Epithelial cell of proximal tubule (primary cell): ENCODE measurements at places on chromosomes 1 and 21. TPM values are rescaled to one million over a fixed set of nuclear protein-coding genes. Genes with fewer than 3 reads are reported as not detected.

MIXL1 gene
- 0.51 TPM in 1 of 2 replicates, not detected in the other for total RNA-seq

- DNase-seq: no peak
Measured at GRCh38 chr1:62832276-62832675, 48.3 kb downstream of the ATG4C start.

DNA sequence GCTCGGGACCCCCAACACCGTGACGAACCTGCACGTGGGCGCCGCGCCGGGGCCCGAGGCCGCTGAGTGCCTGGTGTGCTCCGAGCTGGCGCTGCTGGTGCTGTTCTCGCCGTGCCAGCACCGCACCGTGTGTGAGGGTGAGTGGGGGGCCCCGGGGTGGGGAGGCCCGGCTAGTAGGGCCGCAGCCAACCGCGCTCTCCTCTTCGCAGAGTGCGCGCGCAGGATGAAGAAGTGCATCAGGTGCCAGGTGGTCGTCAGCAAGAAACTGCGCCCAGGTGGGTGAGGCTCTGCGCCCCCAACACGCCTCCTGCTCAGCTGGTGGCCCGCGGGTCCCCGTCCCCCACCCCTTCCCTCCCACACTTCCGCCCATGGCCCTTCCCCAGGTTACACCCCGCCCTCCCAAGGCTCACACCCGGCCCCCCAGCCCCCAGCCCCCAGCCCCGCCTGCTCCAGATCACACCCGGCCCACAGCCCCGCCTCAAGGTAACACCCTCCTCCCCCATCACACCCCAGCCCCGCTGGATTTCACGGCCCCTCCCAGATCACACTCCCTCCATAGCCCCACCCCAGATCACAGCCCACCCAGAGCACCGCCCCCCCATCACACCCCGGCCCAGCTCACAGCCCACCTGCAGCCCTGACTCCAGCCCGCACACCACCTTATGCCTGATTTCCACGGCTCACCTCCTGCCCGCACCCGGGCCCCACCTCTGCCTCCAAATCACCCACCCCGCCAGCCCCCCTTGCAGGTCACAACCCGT is 2.4 kb upstream of the MMP23B start:
- DNase-seq: no peak

- DNase-seq: no peak
Measured at GRCh38 chr1:115475901-115476300, 137.9 kb upstream of the NGF start.

GRCh38 chr1:7617826-7618225 is 153.3 kb upstream of the VAMP3 start:
- no peak for DNase-seq

C1orf94 gene
- total RNA-seq: not detected in 2 replicates

DNA sequence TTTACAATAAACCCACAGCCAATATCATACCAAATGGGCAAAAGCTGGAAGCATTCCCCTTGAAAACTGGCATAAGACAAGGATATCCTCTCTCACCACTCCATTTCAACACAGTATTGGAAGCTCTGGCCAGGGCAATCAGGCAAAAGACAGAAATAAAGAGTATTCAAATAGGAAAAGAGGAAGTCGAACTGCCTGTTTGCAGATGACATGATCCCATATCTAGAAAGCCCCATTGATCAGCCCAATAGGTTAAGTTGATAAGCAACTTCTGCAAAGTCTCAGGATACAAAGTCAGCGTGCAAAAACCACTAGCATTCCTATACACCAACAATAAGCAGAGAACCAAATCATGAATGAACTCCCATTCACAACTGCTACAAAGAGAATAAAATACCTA is 235.5 kb downstream of the DPYD start:
- DNase-seq: no peak

KCNK1 gene
- 6.1 and 9.8 TPM in 2 replicates for total RNA-seq

- no peak for DNase-seq
Measured at GRCh38 chr21:42557420-42557819, 43.8 kb downstream of the SLC37A1 start.

DNA sequence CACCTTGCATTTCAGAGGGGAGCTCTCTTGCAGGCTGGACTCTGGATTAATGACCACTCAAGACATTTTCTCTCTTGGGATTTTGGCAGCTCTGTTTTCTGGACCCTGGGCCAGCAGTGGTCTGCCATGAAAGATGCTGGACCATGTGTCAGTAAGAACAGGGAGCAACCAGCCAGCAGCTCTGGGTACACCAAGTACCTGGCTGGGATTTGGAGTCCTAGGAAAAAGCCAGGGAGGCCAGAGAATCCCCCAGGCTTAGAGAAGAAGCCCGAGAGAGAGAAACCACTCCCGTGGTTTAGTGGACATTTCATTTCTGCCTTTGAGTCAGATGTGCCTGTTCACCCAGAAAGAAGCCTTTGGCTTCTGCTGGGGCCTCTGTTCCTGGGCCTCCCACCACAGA is 2.5 kb downstream of the NFASC start:
- DNase-seq: no peak
